ENCODE measurements at places on chromosomes 3 and 15. TPM values are rescaled to one million over a fixed set of nuclear protein-coding genes. Genes with fewer than 3 reads are reported as not detected.

The ITGA11 gene
- 2.1 TPM for polyA plus RNA-seq

The SPINK8 gene
- polyA plus RNA-seq = not detected

The WDR93 gene
- polyA plus RNA-seq = 1.8 TPM

The NTRK3 gene
- polyA plus RNA-seq = 9.8 TPM

The HYKK gene
- polyA plus RNA-seq = 6.3 TPM

The ABI3BP gene
- 97.6 TPM for polyA plus RNA-seq

The LMAN1L gene
- not detected for polyA plus RNA-seq

The SLC9C1 gene
- polyA plus RNA-seq = 0.54 TPM

The MLF1 gene
- polyA plus RNA-seq = 61.4 TPM

GRCh38 chr15:64634576-64635498, 140.6 kb downstream of the RBPMS2 start:
- DNase-seq = no peak

DNA sequence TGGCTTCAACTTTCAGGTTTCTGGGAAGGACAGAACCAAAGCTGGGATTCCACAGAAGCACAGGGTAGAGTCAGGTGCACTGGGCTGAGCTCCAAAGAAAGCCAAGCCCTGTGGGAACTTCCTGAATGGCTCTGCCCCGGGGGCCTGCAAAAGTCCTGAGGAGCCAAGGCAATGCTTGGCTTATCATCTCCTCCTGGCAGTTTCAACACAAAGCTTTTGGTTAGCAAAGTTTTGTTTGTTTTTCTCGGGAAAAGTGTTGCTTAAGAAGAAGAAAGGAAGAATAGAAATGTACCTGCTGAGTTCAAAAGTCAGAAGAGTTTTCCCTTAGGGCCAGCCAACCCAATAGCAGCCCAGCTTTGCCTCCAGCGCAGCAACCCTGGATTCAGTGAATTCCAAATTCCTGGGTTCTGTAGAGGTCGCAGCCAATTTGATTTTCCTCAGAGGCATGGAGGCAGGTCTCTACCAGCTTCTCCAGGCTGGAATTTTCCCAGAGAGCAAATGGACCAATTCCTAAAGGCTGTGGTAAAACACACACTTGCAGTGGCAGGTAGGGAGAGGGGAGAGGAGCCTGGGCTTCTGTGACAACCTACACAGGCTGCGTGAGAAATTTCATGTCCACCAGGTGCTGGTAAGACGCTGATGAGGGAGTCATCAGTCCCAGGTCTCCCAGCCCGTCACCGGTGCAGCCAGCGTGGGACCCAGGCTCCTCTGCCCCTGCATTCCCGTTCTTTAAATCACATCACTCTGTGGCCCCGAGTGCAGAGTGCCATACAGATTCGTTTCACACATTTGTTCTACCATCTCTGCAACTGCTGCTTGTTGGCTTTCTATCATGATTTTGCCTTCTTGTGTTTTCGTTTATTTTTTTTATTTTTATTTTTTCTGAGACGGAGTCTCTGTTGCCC, 54.3 kb upstream of the SNRPA1 start:
- DNase-seq = no peak

- DNase-seq = no peak
Observed at GRCh38 chr15:29871401-29871800, 49.1 kb upstream of the TJP1 start.

DNA sequence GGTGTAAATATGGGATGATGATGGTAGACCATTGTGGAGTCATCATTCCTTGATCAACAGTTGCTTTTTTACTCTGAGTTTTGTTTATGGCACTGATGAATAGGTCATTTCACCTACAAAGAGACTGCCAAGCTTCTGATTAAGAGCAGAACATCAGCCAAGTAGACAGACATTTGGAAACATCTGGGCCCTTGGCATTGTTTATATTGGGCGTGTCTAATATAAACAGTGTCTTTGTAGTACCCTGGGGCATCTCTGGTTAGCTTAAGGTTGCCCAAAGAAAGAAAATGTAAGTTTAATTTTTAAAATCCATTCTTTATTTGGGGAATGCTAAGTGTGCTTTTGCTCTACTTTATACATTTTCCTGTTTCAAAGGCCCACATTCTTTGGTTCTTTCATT, 377.0 kb downstream of the FEZF2 start:
- DNase-seq = no peak

GRCh38 chr3:168495932-168496331, 400.2 kb upstream of the GOLIM4 start:
- DNase-seq = no peak

DNA sequence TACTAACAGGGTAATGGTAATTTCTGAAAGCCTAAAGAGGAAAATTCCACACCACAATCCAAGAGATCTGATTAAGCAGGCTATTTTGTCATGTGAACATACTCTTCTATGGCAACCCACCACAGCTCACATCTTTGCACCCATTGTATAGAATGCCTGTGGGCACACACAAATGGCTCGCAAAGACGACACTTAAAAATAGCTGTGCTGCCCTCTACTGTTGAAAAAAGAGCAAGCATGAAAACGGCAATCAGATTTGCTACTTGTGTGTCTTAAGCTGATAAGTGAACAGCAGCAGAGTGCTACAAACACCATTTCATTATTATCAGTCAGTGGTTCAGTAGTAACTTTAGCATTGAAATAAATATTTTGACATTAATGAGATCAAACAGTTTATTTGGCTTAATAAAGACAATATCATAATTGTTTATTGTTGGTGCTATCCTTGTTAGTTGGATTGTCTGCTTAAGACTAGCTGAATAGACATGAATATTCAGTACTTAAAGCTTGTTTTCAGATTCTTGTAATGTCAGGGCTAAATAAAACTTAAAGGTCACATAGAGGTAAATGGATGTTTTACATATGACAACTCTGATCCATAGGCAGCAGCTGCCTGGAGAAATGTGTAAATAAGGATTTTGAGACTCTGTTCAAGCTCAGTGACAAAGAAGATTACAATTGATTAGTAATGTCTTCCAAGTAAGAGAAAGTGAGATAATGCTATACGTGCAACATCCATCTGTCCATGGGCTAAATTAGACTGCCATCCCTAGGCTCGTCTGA, 199.1 kb downstream of the LRRN1 start:
- peak; percentile 33 for DNase-seq

- no peak for DNase-seq
Observed at GRCh38 chr15:92733090-92733933, 77.7 kb upstream of the FAM174B start.

- no peak for DNase-seq
Observed at GRCh38 chr3:28940530-28940929, 340.3 kb upstream of the RBMS3 start.

DNA sequence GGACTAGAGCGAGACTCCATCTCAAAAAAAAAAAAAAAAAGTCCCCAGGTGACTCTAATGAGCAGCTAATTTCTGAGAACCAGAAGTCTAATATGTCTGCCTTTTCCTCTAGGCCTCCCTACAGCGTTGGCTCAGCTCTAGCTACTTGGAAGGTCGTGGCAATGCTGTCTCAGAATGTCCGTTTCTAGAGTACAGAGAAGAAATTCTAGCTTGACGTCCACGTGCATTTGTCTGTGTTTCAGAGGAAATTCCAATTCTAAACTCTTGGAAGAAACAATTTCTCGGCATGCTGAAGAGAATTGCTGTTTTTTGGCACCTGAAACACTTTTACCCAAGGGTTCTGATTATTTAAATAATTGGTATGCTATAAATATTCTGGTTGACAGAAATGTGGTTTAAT, 78.8 kb downstream of the SOX2 start:
- DNase-seq = no peak

DNA sequence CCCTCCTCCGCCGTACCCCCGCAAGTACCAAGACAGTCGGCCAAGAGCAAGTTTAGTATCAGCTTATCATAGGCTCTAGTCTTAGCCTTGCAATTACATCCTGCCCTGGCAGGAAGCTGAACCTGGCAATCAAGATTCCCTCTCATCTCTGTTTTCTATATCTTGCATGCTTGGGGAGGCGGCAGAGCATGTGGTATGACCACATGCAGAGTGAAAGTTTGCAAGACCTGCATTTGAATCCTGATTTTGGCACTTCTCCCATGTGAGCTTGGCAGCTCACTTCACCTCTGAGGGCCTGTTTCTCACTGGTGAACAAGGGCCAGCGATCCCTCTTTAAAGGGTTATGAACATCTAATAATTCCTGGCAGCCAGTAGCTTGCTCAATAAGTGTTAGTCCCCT, 106.1 kb upstream of the FRMD4B start:
- DNase-seq = no peak

GRCh38 chr15:98080791-98081190, 120.3 kb downstream of the ARRDC4 start:
- DNase-seq = no peak

DNA sequence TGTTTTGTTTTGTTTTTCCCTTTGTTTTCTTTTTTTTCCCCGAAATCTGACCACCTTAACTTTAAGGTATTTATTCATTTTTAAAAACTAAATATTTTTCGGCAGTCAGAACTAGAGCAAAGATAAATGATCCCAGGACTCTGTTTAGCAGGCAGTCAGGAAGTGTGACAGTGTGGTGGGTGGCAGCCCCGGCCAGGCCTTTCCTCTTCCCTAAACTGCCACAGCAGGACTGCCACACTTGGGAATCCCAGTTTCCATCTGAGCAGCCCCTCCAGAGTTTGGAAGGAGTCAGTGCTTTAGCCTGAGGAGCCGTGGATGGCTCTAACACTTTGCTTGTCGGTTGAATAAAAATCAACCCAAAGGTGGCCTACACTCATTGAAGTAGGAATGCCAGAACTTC, 6.9 kb downstream of the CCRL2 start:
- no peak for DNase-seq

DNA sequence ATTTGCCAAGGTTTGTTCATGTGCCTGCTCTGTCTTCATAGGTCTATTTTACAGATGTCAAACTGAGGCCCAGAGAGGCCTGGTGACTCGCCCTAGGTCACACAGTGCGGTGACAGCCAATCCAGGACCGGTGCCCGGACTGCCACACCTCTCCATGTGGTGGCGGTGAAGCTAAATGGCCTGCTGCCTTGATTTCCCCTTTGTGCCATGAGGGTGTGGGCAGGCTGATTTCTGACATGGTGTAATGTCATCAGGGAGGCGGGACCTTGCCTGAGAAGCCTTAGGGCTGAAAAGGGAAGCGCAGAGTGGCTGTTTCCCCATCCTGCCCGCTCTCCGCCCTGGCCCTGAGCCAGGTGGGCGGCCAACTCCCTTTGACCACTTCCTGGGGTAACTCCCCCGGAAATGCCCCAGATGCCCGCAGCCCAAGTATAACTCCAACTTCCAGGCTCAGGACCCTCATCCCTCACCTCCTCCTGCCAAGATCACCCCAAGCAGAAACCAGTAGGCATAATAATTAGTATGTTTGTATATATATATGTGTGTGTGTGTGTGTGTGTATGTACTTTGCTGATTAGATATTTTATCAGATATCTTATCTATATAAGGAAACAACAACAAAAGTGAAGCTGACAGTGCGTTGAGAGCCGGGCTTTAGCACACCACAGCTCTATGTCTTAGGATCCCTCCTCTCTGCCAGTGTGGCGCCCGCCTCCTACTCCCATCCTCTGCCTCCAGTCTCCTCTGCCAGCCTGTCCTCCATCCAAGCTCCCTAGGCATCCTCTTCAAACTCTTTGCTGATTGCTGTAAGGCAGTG, 63.9 kb downstream of the IQSEC1 start:
- peak; percentile 90 for DNase-seq

GRCh38 chr3:122942937-122943827, 84.4 kb downstream of the SEMA5B start:
- peak; percentile 79 for DNase-seq

DNA sequence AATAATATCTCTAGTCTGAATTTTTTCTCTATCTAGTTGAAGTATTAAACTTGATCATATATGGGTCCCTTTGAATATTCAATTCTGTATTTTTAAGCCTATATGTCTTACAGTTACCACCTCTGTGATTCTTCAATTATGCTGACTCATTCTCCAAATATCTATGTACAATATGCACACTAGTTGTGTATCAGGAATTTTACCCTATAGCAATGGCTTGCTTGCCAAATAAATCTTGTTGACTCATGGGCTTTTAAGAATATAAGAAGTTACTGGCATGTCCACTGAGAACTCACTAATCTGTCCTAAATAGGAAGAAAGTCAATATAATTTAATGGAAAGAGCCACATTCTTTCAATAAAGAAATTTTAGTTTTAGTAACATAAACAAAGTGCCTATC, 656.3 kb downstream of the RBMS3 start:
- DNase-seq = no peak
